Diencephalon (tissue), 1 donor: ENCODE measurements at places on chromosomes 5 and 9. TPM values are rescaled to one million over a fixed set of nuclear protein-coding genes. Genes with fewer than 3 reads are reported as not detected.

Gene SVEP1
- 4.4 TPM for total RNA-seq

Gene PTPRD
- 248 TPM for total RNA-seq

Gene CEL
- total RNA-seq = 0.46 TPM

Gene BARHL1
- 0.69 TPM for total RNA-seq

Gene SCGB3A2
- not detected for total RNA-seq

Gene GNA14
- total RNA-seq = 1.4 TPM

Gene NEUROG1
- total RNA-seq = not detected

Gene FAM169A
- total RNA-seq = 126 TPM

Gene PCDHB9
- 9.2 TPM for total RNA-seq

Gene ECSCR
- 11.3 TPM for total RNA-seq

Gene DRD1
- 27.0 TPM for total RNA-seq

Gene NUTM2F
- total RNA-seq = not detected

Gene MAMDC4
- total RNA-seq = 2.8 TPM

Gene CDH18
- 69.4 TPM for total RNA-seq

Gene UAP1L1
- total RNA-seq = 0.69 TPM

Gene SOHLH1
- not detected for total RNA-seq

Gene EQTN
- total RNA-seq = 1.4 TPM

Gene TAF1L
- under 0.01 TPM for total RNA-seq

Gene DNAI1
- 4.4 TPM for total RNA-seq

Gene SV2C
- 34.4 TPM for total RNA-seq
